Posterior vena cava (tissue), 2 donors: ENCODE measurements at places on chromosomes 5 and 9. TPM values are rescaled to one million over a fixed set of nuclear protein-coding genes. Genes with fewer than 3 reads are reported as not detected.

DNA sequence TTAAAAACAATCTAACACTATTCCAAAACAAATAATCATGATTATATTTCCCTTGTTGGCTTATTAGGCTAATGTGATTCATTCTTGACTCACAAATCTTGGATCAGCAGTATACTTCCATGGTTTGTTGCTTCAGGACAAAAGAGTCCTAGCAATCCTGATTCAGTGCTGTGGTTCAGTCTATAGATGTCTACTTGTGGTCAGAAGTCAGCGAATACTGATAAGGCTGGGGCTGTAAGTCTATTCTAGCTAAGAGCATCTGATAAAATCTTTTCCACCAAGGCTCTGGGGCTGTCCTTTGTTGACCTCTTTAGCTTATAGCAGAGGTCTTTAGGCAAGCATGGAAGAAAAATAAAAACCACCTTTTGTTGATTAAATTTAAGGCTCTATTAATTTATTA, 4.4 kb upstream of the SMIM3 start:
- no peak for DNase-seq

GRCh38 chr9:137306850-137307254, 4.8 kb upstream of the NRARP start:
- peak; percentile 82 for DNase-seq

Gene PCDHGA7
- total RNA-seq: 4.0 TPM

Gene SYK
- 13.2 TPM for total RNA-seq

Gene ZCCHC10
- total RNA-seq: 19.0 TPM
